RCC 7860 (cell line): ENCODE measurements at places on chromosomes 16 and 17.

GRCh38 chr17:74241431-74241830, 28.1 kb downstream of the TTYH2 start:
- DNase-seq, result no peak

- DNase-seq, result no peak
These were observed 9.0 kb downstream of the MAP2K6 start for GRCh38 chr17:69423450-69423849.

DNA sequence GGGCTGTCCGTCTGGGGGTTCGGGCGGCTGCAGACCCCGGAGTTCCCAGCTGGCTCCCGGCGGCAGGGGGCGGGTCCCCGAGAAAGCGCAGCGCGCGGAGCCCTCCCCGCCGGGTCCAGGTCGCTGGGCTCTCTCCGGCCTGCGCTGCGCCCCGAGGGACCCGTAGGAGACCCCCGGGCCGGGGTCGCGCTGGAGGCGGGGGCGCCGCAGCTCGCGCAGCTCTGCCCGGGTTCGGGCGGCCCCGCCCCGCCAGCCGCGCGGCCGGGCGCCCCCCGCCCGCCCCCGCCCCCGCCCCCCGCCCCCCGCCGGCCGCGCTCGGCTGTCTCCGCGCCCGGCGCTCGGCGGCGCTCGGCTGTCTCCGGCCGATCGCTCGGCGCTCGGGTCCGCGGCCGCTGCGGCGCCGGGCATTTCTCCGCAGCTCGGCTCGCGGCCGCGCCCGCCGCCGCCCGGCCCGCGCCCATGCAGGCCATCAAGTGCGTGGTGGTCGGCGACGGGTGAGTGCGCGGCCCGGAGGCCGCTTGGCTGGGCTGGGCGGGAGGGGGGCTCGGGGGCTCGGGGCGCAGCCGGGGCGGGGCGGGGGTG, at the start of gene RAC3:
Gene RAC3, plus strand, starts transcription at position 376 of the 582 bp plus-strand sequence. Its CDS starts 84 bp downstream, at position 460.
- DNase-seq, result no peak

- no peak for DNase-seq
These were observed 65.9 kb downstream of the TUBD1 start for GRCh38 chr17:59826706-59827453.

DNA sequence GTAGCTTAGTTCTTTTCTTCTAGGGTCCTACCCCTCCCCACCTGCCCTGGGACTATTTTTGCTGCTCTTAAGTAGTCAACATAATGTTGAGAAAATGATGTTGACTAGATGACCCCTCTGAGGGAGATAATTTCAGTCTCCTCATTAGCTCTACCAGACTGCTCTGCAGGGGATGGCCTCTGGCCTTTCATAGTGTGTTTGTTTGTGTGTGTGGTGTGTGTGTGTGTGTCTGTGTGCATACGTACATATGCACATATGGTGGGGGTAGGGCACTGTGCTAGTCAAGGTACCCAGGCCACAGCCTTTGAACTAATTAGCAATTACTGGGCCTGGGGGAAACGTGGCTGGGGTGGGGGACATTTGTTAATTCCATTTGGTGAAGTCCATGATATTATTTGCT, 254.0 kb downstream of the SHISA9 start:
- no peak for DNase-seq

DNA sequence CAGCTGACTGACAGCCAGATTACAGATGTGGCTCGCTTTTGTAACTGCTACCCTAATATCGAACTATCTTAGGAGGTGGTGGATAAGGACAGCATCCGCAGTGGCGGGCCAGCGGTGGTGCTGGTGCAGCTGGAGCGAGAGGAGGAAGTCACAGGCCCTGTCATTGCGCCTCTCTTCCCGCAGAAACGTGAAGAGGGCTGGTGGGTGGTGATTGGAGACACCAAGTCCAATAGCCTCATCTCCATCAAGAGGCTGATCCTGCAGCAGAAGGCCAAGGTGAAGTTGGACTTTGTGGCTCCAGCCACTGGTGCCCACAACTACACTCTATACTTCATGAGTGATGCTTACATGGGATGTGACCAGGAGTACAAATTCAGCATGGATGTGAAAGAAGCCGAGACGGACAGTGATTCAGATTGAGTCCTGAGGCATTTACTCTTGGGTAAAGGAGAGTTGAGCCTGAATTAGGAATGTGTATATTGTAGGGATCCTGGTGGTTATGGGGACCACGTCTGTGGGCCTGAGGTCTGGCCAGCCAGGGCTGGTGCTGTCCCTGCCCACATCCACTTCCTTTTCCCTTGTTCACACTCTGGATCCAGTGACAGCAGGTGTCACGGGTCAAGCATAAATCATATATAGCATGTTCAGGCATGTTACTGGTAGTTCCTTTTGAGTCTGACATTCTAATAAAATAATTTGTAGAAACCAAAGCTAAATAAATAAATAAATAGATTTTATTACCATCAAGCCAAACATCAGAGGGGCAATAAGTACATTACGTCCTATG, 89.0 kb upstream of the SMURF2 start:
- DNase-seq, result no peak

GRCh38 chr17:15431196-15431595, 36.2 kb downstream of the CDRT4 start:
- no peak for DNase-seq

- no peak for DNase-seq
These were observed 1.7 kb downstream of the ANKRD13B start for GRCh38 chr17:29594519-29595090.

GRCh38 chr17:76217081-76217480, 23.2 kb downstream of the RNF157 start:
- DNase-seq, result no peak

DNA sequence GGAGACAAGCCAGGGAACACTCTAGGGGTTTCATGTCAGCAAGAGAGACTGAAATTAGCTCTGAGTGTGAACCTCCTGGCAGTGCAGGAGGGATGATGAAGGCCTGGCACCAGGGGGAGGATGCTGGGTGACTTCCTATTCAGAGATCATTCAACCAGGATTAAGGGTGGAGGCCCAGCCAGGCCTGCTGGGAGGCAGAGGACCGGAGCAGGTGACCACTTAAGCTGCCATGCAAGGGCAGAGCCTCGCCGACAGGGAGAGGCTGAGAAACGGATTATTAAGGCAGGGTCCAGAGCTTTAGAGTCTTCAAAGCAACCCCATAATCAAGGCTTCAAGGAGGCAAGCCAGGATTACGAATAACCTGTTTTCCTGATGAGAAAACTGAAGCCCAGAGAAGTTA, 10.6 kb upstream of the SRCIN1 start:
- no peak for DNase-seq

DNA sequence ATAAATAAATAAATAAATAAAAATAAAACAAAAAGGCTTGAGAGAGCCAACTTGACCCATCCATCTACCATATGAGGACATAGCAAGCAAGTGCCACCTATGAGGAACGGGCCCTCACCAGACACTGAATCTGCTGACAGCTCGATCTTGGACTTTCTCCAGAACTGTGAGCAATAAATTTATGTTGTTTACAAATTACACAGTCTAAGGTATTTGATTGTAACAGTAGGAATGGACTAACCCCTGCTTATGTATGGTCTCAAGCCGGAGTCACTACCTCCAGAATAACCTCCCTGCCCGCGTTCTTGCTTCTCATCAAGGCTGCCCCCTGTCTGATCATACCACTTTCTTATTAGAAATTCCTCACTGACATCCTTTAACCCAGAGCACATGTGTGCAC, 9.9 kb downstream of the SLC5A11 start:
- DNase-seq, result no peak

- no peak for DNase-seq
These were observed 352.6 kb downstream of the WWOX start for GRCh38 chr16:78452025-78452555.

DNA sequence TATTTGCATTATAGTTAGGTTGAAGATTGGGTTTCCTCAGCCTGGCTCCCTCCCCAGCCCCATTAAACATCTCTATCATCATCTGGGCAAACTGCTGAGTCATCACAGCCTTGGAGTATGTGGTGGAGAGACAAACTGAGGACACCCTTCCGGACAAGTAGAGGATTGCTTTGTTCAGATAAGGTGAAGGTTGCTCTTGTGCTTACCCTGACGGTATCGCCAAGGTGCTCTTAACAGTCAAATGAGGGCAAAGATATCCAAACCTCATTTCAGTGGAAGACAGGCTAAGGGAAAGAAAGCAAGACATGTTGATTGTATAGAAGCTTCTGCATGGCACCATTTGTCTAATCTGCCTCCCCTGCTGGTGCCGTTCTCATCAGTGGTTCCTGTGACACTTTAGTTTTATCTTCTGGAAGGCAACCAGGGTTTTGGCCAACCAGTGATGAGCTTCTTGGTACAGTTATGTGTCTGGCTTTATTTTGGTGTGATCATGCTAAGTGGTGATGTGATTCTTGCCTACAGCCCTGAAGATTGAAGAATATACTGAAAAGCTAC, 56.9 kb upstream of the LGALS9 start:
- DNase-seq, result no peak

DNA sequence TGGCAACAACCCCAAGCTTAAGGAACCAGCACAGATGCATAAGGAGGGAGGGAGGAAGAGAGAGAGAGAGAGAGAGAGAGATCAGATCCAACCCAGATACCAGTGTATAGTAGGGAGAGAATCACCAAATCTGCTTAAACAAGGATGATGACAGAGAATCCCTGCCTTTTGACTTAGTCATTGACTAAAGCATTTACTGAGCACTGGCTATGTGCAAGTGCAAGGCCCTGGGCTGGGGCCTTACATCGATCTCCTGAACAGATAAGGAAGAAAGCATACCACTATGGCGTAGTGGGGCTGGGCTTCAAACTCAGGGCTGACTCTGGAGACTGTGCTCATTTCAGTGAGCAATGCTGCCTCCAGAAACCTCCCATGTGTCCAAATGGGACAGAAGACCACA, 15.8 kb downstream of the TSNAXIP1 start:
- no peak for DNase-seq

GRCh38 chr17:39235555-39236449, 10.1 kb upstream of the STAC2 start:
- DNase-seq, result peak; percentile 59

- no peak for DNase-seq
These were observed 39.8 kb upstream of the TOM1L1 start for GRCh38 chr17:54860617-54861470.

DNA sequence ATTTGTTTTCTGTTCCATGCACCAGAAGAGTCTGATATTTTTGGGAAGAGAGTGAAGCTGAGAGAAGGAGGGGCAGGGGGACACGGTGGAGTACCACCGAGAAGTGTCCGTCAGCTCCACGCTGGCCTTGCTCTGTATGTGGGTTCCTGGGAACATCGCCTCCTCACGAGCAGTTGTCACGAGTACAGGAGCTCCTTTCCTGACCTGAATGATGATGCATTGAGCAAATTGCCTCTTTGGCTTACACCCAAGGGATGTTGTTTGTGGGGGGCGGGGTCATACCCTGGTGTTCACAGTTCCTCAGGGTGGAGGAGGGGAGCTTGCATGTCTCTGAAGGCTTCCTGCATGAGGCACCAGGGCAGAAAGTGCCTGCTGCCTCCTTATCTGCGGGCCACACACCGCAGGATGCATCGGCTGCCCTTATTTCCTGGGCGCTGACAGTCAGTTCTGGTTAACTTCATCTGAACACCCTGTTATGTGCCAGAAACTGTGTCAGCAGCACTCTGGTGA, 36.2 kb downstream of the RGS9 start:
- DNase-seq, result peak; percentile 78

DNA sequence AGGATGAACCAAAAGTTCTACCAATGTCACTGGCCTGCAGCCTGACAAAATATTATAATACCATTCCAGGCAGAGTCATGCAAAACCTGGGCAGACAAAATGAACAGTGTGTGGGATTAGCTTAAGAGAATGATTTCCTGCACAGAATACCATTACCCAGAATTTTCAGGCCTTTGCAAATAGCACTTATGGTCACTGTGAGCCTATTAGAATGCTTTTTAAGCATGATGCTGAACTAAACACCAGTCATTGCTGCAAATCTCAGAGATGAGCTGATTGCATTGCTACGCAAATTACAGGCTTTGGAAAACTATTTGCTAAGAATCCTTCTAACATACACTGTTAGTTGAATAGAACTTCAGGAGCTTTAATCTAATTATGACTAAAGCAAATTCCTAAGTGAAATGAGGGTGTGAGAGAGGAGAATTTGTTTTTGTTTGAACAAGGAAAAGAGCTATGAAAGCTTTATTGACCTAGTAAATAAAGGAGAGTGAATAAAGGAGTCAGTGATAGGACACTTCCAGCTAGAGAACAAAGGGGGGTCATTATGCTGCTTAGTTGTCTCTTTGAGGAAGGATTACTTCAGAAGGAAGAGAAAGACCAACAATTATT, 398.8 kb downstream of the HS3ST3B1 start:
- no peak for DNase-seq

DNA sequence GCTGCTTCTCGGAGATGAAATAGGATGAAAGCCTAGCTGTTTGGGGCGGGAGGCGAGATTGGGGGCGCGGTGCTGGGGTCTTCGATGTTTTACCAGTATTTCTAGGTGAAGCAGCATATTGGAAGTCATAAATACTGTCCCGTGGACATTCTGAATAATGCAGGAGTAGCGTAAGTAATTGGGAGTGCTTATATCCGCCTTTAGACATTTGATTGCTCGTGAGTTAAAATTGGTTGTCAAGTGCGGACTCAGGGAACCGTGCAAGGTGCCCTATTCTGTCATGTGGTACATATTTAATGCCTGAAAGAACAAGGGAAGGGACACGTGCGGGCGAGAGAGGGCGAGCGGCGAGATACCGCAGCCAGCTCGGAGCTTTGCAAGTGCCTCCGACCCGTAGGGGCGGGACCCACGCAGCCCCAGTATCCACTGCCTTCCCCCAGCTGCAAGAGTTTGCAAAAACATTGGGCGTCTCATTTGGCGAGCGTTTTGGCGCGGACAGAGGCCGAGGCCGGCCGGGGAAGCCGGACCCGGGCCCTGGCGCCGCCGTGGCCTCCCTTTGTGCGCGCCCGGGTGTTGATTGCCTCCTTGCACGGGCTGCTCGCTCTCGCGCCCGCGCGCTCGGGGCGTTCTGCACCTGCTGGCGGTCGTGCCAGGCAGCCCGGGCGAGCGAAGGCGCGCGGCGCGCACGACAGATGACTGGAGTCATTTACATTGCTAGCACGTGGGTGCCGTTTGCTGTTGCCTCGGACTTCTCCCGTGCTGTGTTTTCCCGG, 849.8 kb upstream of the RBFOX1 start:
- DNase-seq, result no peak

GRCh38 chr17:29050176-29050575, 7.2 kb downstream of the PIPOX start:
- DNase-seq, result no peak

GRCh38 chr16:85566561-85567100, 46.5 kb upstream of the GSE1 start:
- DNase-seq, result no peak

GRCh38 chr17:55532670-55533069, 21.4 kb upstream of the SMIM36 start:
- no peak for DNase-seq
